ENCODE measurements at places on chromosomes 16 and 17.

DNA sequence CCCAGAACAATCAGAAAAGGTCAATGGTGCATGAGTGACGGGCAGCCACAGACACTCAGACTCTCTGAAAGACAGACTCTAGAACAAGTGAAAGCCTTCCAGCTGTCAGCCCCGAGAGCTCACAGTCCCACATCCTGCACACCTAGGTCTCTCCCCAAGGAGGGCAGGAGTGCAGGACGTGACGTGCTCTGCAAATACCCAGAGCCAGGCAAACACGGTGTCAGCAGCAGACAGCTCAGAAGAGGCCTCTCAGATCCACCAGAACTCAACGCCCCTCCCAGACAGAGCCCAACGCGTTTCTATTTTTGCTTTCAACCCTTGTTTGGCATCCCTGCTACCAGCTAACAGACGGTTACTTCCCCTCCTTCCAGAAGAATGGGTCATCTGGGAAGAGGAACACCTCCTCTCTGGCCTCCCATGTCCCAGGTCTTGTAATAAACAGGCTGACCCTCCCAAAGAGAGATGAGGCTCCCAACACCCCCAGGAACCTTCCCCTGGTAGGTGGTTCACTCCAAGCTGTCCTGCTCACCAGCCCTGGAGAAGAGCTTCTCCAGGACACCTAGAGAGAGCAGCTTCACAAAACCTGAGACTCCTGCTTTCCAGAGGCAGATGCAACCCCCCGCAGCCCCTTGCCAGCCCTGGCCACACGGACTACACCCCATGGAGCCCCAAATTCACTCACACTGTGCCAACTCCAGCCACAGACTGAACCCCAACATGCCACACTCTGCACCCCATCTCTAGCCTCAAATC, 7.6 kb downstream of the PITPNM3 start:
- DNase-seq = no peak

GRCh38 chr16:22670551-22671041, 143.4 kb upstream of the HS3ST2 start:
- DNase-seq = peak; percentile 19

GRCh38 chr16:75620326-75621169, 2.5 kb downstream of the ADAT1 start:
- DNase-seq = peak; percentile 83

- no peak for DNase-seq
Observed at GRCh38 chr16:65375651-65376050, 253.8 kb upstream of the CDH11 start.

GRCh38 chr17:4162775-4163466, 19.9 kb downstream of the CYB5D2 start:
- no peak for DNase-seq

- DNase-seq = no peak
Observed at GRCh38 chr17:40522961-40523310, 21.5 kb upstream of the TNS4 start.

GRCh38 chr17:1179112-1179817, 516 bp downstream of the ABR start:
- peak; percentile 22 for DNase-seq

DNA sequence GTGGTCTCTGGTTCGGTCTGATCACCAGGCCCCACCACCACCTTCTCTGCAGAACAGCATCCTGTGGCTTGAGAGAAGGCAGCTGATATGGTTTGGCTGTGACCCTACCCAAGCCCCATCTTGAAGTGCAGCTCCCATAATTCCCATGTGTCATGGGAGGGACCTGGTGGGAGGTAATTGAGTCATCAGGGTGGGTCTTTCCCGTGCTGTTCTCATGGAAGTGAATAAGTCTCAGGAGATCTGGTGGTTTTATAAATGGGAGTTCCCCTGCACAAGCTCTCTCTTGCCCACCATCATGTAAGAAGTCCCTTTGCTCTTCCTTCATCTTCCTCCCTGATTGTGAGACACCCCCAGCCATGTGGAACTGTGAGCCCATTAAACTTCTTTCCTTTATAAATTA, 352.3 kb upstream of the CDH5 start:
- no peak for DNase-seq

DNA sequence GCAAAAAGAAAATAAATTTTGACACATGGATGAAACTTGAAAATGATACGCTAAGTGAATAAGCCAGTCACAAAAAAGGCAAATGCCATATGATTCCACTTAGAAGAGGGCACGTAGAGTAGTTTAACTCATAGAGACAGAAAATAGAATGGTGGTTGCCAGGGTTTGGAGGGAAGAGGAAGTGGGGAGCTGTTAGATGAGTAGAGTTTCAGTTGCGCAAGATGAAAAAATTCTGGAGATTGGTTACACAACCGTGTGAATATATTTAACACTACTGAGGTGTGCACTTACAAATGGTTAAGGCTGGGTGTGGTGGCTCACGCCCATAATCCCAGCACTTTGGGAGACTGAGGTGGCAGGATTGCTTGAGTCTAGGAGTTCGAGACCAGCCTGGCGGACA, 93.4 kb upstream of the TMEM132E start:
- no peak for DNase-seq

DNA sequence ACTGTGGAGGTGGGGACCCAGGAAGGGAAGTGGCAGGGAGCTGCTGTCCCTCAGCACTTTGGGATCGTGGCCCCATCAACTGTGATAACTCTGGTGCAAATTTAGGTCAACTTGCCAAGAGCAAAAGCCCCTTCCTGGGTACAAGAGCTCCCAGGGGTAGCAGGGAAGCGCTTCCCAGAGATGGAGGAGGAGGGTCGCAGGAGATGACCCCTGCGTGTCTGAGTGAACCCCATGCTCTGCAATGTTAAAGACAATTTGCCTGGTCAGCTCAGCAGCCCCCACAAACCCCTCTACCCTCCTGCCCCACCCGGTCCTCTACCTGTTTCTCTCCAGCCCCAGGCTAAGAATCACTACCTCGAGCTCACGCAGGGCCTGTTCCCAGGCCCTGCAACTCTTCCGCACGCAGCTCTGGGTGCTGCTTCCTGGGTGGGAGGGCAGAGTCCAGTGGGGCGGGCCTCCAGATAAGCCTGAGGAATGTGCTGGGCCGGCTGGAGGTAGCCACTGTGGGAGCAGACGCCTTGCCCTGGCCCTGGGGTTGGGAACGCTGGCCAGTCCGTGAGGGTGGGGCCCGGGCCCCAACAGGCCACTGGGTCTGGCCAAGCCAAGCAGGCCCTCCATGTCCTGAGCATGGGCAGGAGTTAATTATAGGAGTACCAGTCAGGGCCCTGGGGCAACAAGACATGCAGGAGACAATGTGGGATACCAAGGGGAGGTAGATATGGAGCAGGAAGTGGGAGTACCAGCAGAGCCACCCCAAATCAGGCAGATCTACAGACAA, 6.1 kb downstream of the DOK4 start:
- DNase-seq = no peak

DNA sequence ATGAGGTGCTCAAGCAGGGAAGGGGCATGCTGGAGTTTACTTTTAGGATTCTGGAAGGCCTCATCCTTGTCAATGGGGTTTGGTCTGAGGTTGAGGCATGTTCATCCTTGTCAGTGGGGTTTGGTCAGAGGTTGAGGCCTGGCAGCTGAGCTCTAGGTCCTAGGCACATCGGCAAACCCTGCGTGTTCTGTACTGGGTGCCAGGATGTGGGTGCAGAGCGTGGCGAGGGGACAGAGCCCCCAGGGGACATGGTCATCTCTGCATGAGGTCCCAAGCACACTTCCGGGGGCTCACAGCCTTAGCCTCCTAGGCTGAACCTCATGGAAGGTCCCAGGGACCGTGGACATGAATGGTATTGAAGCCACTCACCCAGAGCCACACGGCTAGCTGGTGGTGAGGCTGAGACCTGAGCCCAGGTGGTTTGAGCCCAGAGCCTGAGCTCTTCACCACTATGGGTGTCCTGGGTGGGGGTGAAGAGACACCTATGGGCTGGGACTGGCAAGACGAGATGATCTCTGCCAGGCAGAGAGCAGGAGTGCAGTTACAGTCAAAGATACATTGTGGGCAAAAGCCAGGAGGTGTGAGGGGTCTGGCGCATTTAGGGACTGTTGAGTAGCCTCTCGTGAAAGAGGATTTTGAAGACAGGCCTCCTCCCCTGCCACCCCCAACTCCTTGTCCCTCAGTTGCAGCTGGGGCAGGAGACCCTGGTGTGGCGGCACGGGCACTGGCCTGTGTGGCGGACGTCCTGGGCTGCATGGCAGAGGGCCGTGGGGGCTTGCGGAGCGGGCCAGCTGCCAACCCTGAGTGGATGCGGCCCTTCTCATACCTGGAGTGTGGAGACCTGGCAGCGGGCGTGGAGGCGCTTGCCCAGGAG, 19.3 kb downstream of the FCSK start:
- no peak for DNase-seq

- peak; percentile 26 for DNase-seq
Observed at GRCh38 chr16:56789360-56789759, 59.4 kb downstream of the NUP93 start.

DNA sequence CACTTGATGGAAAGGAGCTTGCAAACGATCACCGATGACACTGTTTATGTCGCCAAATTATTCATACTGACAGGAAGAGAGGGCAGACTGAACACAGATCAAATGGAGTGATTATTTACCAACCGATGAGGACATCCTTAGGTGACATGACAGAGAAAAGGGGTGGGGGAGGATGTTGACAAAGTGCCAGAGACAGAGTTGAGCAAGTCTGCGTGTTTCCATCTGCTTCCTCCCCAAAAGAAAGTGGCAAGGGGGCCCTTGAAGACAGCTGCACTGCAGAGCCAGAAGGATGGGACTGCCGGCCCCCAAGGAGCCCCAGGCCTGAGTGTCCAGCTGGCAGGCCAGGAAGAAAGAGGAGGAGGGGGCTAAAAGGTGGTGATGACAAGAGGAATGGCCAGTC, 191.0 kb upstream of the RPL38 start:
- peak; percentile 38 for DNase-seq

GRCh38 chr16:29107299-29107698, 122.4 kb downstream of the LAT start:
- no peak for DNase-seq

GRCh38 chr16:17770104-17770503, 299.3 kb upstream of the XYLT1 start:
- DNase-seq = no peak

DNA sequence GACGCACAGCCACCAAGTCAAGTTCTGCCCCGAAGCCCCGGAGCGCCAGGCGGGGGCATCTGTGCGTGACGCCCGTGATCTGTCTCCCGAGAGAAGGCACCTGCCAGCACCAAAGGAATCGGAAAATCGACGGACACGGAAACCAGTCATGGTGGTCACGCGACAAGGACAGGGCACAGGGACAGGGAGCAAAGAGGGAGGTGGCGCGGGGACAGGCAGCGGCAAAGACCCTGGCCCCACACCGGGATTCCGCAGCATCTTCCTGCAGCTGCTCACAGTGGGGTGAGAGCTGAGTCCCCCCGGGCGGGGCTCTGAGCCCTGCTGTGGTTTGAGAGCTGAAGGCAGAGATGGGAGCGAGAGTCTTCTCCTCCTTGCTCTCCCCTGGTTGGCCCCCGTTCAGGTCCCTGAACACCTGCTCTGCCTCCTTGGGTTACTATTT, 56.4 kb downstream of the ABR start:
- no peak for DNase-seq

DNA sequence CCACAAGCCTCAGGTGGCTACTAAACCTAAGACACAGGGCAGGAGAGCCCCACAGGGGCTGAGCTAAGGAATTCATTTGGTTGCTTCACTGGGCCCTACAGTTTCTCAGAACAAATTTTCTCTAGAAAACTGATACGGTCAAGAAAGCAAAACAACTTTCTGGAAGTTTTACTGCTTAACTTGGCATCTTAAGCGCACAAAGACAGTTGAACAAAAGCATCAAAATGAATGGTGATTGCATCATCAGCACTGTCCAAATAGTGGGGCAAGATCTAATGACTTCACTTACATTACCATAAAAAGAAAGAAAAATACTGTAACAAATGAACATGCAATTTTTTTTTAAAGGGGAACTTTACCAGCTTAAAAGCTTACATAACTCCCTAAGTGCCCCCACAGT, 47.6 kb downstream of the XPO6 start:
- DNase-seq = no peak

DNA sequence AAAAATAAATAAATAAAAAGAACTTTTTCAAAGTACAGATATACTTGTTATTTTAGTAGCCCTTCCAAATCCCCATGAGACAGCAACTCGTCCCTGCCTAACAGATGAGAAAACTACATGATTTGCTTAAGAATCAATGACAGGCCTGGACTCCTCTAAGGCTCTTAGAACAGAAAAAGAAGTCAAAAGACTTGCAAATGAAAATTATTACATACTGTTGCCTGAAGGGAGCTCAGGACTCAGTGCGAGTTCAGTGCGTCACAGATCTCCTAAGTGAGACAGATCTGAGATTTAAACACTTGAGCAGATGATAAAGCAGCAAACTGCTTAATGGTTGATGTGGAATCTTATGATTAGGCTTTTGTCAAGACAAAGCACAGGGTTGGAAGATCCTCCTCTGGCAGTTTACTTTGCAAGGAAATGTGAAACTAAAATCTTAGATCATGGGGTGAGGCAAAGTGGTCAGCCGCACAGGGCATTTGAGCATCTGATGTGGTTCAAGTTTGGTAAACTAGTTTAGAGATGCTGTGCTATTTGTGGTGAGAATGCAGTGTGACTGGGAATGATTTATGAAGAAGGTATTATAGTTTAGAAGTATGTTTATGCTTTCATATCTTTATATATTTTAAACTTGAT, 138.1 kb downstream of the TRIM37 start:
- DNase-seq = no peak

- no peak for DNase-seq
Observed at GRCh38 chr17:79607940-79608623, 2.8 kb downstream of the RBFOX3 start.

- DNase-seq = no peak
Observed at GRCh38 chr16:68790130-68790761, 53.1 kb upstream of the TANGO6 start.

GRCh38 chr17:9071016-9071415, 49.7 kb downstream of the NTN1 start:
- DNase-seq = no peak

DNA sequence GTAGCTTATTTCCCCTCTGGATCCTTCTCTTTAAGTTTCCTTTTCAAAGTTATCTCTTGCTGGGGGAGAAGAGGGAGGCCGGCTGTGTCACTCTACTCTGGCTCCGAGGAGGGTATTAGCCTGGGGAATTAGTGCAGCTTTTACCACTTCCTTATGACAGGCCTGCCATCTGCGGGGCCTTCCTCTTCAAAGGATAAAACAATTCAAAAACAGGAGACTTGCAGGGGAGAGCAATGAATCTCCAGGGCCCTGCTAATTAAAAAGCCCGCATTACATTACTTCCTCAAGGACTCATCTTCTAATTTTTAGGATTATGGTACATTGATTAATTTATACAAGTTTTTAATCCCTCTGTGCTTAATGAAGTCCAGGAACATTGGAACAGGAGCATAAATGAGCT, 190.9 kb upstream of the CDH5 start:
- DNase-seq = no peak

DNA sequence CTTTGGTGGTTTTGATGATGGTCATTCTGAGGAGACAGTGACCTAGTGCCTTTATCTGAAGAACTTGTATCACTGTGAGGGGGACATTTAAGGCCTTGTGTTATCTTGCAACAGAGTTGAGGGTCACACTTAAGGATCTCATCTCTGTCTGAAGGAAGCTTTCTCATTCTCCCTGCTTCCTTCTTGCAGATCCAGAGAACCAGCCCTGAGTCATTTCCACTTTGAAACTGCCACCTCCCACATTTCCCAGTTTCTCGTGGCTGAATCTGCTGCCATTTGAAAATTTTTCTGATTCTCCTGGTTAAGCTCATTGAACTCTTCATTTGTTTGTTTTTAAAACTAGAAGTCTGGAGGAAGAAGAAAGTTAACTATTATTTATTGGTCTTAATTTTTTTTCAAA, 190.2 kb upstream of the CDH11 start:
- no peak for DNase-seq

GRCh38 chr16:68707340-68708152, 29.5 kb upstream of the CDH1 start:
- DNase-seq = no peak

- no peak for DNase-seq
Observed at GRCh38 chr17:6233856-6234255, 163.7 kb downstream of the WSCD1 start.
